Endothelial cell of umbilical vein (primary cell): ENCODE measurements at places on chromosomes 3 and 15. TPM values are rescaled to one million over a fixed set of nuclear protein-coding genes. Genes with fewer than 3 reads are reported as not detected.

DNA sequence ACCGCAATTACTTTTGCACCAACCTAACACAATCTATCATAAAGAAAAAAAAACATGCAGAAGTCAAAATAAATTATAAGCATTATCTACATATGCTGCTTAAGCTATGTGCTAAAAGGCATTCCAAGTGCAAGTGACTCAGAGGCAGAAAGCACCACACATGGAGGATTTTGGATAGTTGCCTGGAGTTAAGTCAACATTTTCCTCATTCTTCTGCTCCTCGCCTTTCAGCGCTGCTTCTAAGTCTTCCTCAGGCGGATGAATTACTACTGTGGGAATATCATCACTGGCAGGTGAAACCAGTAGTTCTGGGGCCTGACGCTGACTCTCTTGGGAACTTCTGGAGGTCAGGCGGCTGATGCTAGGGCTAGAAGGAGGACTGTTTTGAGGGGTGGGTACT is 53.1 kb downstream of the SLC4A7 start:
- no peak overlapping the region for H3K4me3 ChIP-seq
- H3K27ac ChIP-seq = peak overlapping the region; percentile 52
- peaks cover 12% of the 10 kb centered on the region for H3K4me1 ChIP-seq
- peaks cover 28% of the 10 kb centered on the region for H3K36me3 ChIP-seq

DNA sequence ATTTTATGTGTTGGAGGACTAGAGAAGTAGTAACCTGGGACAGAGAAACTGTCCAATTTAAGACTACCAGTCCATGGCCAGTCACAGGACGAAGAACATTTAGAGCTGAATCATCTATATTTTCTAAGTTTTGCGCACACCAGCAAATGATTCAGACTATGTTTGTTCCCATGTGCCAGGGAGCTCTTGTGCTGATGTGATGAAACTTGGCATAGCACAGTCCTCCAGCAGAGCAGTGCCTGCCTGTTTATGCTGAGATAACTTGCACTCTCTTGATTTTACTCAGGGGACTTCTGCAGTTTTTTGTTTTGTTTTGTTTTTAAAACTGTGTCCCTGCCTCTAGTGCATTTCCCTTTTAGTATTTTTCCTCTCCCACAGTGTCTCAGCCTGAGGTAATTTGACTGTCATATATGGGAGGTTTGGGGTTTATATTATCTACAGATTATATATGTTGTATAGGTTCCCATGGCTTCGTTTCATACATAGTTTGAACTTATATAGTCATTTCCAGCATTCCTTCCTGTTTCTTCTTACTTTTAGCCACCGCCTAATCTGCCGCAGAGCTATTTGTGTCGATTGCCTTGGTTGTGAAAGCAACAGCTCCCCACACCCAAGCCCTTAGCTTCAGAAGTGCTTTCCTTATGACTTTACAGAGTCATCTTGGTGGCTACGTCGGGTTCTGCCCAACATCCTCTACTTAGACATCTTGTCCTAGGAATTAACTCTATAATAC is 45.5 kb downstream of the PPM1L start:
- H3K4me3 ChIP-seq = no peak overlapping the region
- no peaks in the 10 kb centered on the region for H3K27me3 ChIP-seq
- no peak for DNase-seq
- H3K4me1 ChIP-seq = no peaks in the 10 kb centered on the region

DNA sequence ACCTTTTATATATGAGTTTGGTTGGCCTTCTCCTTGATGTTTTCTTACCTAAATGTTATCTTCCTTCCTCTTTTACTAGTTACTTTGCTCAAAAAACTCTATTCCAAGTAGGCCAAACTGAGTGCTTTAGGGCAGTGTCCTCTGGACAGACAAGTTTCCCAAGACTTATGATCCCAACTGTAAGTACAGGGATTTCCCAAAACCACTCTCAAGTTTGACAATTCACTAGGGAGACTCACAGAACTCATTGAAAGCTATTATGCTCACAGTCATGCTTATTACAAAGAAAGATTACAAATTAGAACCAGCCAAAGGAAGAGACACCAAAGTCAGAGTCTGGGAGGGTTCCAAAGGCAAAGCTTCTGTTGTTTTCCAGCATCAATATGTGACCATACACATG is 534.2 kb upstream of the ALCAM start:
- H3K27me3 ChIP-seq = no peaks in the 10 kb centered on the region
- no peak for DNase-seq
- no peak overlapping the region for H3K27ac ChIP-seq
- H3K36me3 ChIP-seq = no peaks in the 10 kb centered on the region
- H3K4me3 ChIP-seq = no peak overlapping the region

DNA sequence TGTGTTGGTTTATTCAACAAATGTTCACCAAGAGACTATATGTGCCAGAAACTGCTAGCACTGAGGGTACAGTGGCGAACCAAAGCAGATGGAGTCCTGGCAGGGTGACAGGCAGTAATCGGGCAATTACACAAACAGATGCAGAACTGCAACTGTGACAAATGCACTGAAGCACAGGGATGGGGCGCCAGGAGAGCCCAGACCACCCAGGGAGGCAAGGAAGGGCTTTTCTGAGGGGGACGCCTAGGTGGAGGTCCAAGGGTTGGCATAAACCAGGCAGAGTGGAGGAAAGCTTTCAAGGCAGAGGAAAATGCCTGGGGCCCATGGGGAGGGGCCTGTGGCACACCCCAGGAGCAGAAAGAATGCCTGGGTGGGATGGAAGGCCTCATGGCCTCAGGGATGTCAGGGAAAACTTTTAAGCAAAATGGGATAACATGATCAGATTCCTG is 5.5 kb downstream of the DIS3L start:
- H3K4me3 ChIP-seq = no peak overlapping the region

DNA sequence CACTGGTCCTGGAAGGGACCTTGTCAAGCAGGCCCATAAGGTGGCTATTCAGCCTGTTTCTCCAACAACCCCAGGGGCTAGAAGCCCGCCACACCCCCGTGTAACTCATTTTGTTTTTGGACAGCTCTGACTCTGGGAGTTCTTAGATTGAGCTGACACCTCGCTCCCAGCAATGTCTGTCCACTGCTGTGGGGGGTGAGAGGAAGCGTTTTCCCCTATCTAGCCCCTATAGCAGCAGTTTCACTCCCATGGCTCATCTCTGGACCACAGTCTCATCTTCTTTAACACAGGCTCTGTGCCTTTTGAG is 1.1 kb upstream of the PPP1R2 start:
- H3K27ac ChIP-seq = no peak overlapping the region
- H3K36me3 ChIP-seq = no peaks in the 10 kb centered on the region
- peaks cover 33% of the 10 kb centered on the region for H3K4me1 ChIP-seq
- peaks cover 6% of the 10 kb centered on the region for H3K27me3 ChIP-seq
- no peak for DNase-seq

DNA sequence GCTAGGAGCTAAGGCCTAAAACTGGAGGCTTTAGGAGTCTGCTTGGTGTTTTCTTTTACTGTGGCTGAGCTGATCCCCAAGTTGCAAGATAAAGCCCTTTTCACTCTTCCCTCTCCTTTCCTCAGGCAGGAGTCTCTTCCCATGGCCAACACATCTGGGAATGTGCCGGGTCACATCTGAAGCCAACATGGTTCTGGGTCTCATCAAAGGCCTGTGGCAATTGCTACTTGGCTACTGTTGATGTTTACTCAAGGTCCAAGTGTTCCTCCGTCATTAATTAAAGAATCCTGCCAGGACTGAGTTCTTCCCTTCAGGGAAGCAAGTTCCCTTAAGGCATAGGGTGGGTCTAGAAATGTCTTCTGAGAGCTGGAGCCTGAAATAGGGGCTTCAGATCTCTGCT is 230.2 kb downstream of the GBE1 start:
- no peak for DNase-seq
- H3K4me3 ChIP-seq = no peak overlapping the region
- H3K4me1 ChIP-seq = peaks cover 8% of the 10 kb centered on the region

DNA sequence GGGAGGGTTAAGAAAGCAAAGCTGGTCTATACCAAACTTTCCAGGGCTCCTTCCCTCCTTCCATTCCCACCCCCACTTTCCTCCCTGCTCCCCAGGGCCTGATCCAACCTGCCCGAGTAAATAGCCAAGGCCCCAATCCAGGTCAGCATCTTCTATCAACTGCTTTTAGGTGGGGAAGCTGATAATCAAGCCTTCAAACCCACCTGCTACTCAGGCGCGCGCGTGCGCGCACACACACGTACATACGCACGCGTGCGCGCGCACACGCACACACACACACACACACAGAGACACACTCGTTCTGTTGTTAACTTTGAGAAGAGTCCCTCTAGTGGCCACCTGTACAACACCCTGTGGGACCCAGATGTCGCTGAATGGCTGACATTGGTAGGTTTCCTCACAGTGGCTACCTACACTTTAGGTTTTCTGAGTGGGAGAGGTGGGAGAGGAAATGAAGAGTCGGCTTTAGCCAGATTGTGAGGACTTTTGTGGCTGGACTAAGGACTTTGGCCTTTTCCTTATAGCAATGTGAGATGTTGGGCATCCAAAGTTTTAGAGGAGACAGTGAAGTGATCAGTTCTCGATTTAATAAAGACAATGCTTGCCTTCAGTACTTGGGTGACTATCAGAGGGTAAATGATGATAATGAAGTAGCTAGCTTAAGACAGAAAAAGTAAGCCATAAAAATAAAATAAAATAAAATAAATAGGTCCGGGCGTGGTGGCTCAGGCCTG is 179.9 kb upstream of the C2CD4B start:
- H3K4me1 ChIP-seq = no peaks in the 10 kb centered on the region
- H3K36me3 ChIP-seq = no peaks in the 10 kb centered on the region
- peaks cover 2% of the 10 kb centered on the region for H3K27me3 ChIP-seq
- DNase-seq = peak; percentile 68

DNA sequence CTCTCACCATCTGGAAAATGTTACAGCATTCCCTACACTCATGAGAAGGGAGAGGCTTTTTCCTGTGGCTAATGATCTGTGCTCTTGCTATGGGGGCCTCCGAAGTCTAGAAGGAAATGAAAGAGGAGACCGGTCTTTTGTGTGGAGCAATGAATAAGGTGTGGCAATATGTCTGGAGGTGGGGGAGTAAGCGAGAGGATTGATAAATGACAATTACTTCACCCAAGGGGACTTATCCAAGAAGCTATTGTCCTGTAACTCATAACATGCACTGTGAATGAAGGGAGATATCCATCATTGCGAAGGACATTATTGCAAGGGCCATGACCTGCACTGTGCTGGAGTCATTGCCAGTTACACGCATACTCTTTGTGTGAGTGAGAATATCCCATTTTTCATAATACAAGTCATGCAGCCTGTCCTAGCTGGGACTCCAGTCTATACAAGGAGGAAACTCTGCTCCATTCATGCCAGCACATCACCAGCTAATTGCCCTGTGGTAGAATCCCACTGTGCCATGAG is 37.7 kb upstream of the SYNPR start:
- no peak overlapping the region for H3K27ac ChIP-seq
- no peak overlapping the region for H3K4me3 ChIP-seq
- H3K4me1 ChIP-seq = no peaks in the 10 kb centered on the region
- H3K36me3 ChIP-seq = no peaks in the 10 kb centered on the region

- H3K27me3 ChIP-seq = no peaks in the 10 kb centered on the region
- H3K36me3 ChIP-seq = no peaks in the 10 kb centered on the region
- H3K4me1 ChIP-seq = no peaks in the 10 kb centered on the region
- no peak overlapping the region for H3K27ac ChIP-seq
Measured at GRCh38 chr15:26620528-26621458, 152.1 kb downstream of the GABRB3 start.

DNA sequence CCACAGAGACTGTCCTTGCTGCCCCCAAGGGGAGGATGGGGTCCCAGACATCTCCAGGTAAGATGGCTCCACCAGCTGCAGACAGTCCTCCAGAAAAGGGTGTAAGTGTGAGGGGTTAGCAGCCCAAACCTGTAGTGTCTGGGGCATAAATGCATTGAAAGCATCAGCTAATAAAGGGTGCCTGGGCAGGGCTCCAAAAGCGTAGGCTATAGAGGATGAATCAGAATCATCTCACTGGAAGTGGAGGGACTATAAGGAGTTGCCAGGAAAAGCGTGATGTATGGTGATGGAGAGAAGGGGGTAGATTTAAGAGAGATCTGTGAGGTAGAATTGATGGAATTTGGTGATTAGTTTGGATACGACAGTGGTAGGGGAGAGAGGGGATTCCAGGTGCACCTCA is 79.9 kb upstream of the ONECUT1 start:
- no peaks in the 10 kb centered on the region for H3K4me1 ChIP-seq
- DNase-seq = no peak
- H3K4me3 ChIP-seq = no peak overlapping the region
- no peaks in the 10 kb centered on the region for H3K36me3 ChIP-seq
- H3K27ac ChIP-seq = no peak overlapping the region

DNA sequence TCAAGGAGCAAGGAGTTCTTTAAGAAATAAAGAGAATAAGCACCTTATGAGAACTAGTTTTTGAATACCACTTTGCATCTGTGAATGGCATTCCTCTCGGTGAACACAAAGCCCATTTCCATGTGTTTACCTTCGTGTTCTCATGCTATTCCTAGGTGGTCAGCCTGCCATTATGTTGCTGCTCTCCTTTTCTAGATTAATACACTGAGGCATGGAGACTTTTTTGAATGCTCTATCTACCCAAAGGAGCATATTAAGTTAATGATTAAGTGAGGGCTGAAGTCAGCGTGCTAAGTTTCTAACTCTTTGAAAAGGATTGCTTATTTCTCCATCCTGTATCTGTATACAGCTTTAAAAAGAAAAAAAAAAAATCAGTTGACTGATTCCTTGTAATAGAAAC is 394.5 kb downstream of the MECOM start:
- H3K4me3 ChIP-seq = no peak overlapping the region
- H3K36me3 ChIP-seq = no peaks in the 10 kb centered on the region
- no peaks in the 10 kb centered on the region for H3K27me3 ChIP-seq

DNA sequence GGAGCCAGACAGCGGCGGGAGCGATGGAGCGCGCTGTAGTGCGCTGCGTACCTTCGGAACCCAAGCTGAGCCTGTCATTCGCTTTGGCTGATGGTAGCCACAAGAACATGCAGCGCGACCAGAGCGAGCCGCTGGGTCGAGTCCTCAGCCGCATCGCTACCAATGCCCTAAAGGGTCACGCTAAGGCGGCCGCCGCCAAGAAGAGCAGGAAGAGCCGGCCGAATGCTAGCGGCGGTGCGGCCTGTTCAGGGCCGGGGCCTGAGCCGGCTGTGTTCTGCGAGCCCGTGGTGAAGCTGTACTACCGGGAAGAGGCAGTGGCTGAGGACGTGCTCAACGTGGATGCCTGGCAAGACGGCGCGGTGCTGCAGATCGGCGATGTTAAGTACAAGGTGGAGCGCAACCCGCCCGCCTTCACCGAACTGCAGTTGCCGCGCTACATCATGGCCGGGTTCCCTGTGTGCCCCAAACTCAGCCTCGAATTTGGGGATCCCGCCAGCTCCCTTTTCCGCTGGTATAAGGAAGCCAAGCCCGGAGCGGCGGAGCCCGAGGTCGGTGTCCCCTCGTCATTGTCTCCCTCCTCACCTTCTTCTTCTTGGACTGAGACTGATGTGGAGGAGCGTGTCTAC is 498 bp downstream of the PDE12 start:
- peak overlapping the region; percentile 44 for H3K4me3 ChIP-seq
- no peaks in the 10 kb centered on the region for H3K36me3 ChIP-seq
- H3K4me1 ChIP-seq = peaks cover 19% of the 10 kb centered on the region

Gene GRAMD2A
- total RNA-seq = 0.23 and 0.29 TPM in 2 replicates

Gene NUP210
- total RNA-seq = 0.84 and 1.4 TPM in 2 replicates

Gene MAP1A
- 2.1 and 4.8 TPM in 2 replicates for total RNA-seq

Gene TLR9
- 0.07 TPM in 1 of 2 replicates, not detected in the other for total RNA-seq
